NCI-H1092 (cell line): ENCODE measurements at places on chromosomes 12 and 14.
A peak's percentile ranks its signal among the peaks of the same experiment; 100 is the strongest.

GRCh38 chr12:10392394-10392930 lies 2.6 kb upstream of the KLRK1 start:
- peak; percentile 73 for DNase-seq

GRCh38 chr12:69163681-69164362 lies 75.5 kb upstream of the CPSF6 start:
- no peak for DNase-seq

GRCh38 chr14:68140076-68140741 lies 320.6 kb downstream of the RAD51B start:
- peak; percentile 22 for DNase-seq

- no peak for DNase-seq
Observed at GRCh38 chr14:33879684-33880286, 71.1 kb downstream of the EGLN3 start.

- DNase-seq = no peak
Observed at GRCh38 chr12:5185435-5186069, 141.9 kb downstream of the KCNA5 start.

DNA sequence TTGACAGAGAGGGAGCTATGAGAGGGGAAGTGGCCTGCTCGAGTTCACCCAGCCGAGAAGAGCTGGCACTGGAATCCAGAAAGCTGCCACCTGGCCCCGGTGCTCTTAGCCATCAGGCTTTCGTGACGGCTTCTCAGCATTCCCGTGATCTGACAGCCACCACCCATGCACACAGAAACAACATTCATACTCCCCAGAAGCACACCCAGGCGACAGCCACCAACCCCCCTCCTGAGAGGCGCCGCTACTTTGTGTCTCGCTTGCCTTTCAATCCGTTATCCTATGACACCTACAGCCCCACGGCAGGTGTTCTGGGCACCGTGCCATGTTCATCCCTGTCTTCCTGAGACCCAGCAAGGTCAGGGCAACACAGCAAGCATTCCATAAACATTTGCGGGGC lies 31.4 kb downstream of the PSMC1 start:
- peak; percentile 16 for DNase-seq

DNA sequence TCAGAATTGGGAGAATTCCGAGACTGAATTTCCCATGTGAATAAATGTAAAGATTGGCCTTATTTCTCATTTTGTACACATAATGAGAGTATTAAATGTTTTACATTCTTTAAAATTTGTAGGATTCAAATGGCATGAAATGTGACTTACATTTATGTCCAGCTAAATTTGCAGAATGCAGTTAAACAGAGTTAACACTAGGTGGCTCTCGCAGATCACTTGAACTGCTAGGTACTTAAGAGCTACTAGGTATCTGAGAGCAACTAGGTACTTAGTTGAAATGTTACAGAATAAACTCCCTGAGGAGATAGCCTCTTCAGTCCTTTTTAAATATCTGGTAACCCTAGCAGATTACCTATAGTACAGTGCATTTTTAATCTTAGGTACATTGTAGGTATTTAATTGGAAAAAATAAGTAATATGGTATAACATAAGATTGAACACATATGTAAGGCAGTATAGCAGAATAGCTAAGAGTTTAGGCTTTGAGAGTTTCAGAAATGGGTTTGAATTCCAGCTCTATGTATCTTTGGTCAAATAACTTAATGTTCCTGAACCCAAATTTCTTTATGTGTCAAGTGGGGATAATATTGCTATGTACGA lies 73.8 kb downstream of the KIAA0586 start:
- peak; percentile 37 for DNase-seq

DNA sequence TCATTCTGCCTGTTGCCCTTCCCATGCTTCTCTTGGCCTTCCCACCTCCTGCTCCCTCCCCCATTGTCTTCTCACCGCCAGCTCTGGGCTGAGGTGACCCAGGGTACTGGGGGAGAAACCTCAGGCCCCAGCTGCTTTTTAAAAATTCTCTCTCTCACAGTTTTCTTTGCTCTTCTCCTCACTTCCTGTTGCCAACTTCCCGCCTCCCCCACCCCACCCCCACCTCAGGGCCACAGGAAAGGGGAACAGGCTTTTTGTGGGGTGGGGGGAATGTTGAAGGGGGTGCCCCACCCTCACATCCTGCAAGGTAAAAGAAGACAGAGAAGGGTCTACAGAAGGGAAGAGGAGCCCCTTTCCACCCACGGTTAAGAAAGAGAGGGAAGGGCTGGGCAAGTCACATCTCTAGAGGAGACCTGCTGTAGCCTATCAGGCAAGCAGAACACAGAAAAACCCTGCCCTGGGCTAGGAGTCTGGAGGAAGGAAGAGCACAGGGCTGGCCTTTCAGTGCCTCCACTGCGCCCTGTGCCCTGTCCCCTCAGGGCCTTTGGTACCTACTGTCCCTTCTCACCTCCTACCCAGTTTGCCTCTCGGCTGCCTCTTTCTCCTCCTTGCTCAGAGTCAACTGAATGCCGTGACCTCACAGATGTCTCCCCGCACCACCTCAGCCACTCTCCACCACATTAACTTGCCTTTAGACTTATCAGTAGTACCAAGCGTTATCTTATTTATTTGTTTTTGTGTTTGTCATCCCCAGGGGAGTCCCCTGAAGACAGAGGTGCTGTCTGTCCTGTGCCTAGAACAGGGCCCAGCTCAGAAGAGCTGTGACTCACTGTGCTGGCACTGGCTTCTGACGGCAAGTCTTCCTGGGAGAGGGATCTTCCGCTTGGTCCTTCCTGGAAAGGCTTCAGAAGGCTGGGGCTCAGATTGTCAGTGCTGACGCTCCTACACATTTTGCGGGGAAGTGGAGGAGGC lies 1.7 kb downstream of the ARHGAP9 start:
- no peak for DNase-seq

- DNase-seq = no peak
Observed at GRCh38 chr12:64173456-64173855, 48.6 kb downstream of the KICS2 start.

- no peak for DNase-seq
Observed at GRCh38 chr12:74614426-74614825, 76.8 kb downstream of the ATXN7L3B start.

GRCh38 chr12:86148612-86149011 lies 107.6 kb downstream of the MGAT4C start:
- DNase-seq = no peak
